ENCODE measurements at places on chromosomes 5 and 9. TPM values are rescaled to one million over a fixed set of nuclear protein-coding genes. Genes with fewer than 3 reads are reported as not detected.

FAM219A gene
- total RNA-seq: 15.9 TPM

KLF4 gene
- total RNA-seq: 1.6 TPM

UBE2QL1 gene
- total RNA-seq: not detected

PCDHGA3 gene
- 0.32 TPM for total RNA-seq

All from bladder microvascular endothelial cell (primary cell).